A673 (cell line): ENCODE measurements at places on chromosomes 16 and 17.

DNA sequence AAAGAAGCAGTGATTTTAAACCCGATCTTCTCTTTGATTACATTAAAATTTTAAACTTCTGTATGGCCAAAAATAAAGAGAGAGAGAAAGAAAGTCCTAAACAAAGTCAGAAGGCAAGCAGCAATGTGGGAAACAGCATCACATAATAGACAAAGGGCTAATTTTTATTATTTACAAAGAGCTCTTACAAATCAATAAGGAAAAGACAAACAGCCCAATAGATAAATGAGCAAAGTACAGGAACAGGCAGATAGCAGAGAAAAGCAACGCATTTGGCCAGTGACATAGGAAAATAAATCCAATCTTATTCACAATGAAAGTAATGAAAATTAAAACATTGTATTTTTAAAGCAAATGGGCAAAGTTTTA, 93.1 kb downstream of the SALL1 start:
- DNase-seq: no peak

DNA sequence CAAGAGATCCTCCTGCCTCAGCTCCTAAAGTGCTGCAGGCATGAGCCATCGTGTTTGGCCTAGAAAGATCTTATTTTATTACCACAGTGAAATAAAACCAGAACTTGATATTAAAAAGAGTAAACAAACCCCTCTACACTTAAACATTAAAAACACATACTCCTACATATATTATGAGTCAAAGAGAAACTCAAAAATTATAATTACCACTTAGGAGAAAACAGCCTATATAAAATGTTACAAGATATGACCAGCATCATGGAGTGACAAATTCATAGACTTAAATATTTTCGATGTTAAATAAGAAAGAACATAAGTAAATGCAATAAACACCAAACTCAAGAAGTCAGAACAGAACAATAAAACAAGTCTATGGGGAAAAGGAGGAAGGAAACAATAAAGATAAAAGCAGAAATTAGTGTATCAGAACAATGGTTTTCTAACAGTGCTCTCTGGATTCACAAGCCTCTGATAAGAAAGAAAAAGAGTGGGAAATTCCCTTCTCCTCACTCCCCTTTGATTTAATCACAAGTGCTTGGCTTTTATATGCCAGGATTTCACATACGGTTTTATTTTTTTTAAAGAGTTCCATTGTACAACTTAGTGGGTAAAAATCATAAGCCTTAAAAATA, 23.0 kb downstream of the SKAP1 start:
- peak; percentile 84 for DNase-seq

- DNase-seq: no peak
These were observed 12.2 kb downstream of the CD300LD start for GRCh38 chr17:74579900-74580299.

DNA sequence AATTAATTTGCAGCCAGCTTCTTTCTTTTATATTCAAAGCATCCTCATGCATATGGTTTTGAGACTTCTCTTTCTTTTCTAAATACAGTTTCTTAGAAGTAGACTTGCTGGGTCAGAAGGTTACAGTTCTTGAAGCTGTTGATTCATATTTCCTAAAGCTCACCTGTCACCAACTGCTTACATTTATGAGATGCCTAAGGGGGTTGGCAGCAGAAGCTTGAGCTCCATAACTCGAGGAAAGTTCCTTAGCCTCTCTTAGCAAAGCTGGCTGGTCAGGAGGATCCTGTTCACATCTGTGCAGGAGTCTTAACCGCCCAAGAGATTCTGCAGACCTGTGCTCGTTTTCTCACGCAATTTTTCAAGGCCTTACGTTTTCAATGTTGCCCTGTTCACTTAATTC, 218.8 kb downstream of the SNX29 start:
- DNase-seq: no peak

DNA sequence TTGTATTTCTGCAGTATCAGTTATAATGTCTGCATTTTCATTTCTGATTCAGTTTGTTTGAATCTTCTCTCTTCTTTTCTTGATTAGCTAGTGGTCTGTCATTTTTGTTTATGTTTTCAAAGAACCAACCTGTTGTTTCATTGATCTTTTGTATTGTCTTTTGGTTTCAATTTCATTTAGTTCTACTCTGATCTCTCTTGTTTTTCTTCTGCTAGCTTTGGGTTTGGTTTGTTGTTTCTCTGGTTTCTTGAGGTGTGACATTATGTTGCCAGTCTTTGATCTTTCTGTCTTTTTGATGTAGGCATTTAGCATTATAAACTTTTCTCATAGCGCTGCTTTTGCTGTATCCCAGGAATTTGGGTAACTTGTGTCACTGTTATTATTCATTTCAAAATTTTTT, 107.2 kb downstream of the PHKB start:
- no peak for DNase-seq

DNA sequence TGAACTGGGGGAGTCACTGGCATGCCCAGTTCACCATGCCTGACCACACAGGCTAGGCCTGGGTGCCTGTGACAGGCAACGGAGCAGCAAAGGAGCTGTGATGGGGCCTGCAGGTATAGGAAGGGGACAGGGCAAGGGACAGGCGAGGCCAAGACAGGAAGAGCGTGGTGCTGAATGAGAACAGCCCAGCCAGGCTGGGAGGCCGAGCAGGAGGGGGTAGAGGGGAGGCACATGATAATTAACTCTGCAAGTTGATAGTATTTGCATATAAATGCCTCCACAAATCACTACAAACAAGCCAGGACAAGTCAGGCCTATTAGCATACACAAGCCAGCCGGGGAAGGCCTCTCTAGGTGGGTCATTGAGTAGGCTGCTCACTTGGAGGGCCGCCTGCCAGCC, 7.8 kb downstream of the ZFHX3 start:
- peak; percentile 51 for DNase-seq

GRCh38 chr17:37752482-37752881, 7.6 kb upstream of the HNF1B start:
- no peak for DNase-seq

DNA sequence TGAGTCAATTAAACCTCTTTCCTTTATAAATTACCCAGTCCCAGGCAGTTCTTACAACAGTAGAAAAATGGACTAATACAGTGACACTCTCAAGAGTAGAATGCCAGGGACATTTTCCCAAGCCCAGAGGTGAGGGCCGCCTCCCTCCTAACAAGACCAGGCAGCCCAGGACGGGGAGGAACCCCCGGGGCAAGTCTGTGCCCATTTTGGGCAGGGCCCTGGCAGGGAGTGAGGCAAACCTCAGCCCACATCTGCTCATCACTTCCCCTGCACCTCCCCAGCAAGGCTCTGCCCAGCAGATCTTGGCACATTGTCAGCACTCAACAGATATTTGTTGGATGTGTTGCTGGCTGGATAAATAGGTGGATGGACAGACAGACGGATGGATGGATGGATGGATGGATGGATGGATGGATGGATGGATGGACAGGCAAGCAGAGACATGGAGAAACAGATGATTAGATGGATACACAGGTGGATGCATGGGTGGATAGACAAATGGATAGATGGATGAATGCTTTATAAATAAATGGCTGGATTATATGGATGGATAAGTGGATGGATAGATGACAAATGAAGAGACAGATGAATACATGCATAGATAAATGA, 271.3 kb downstream of the PARN start:
- DNase-seq: no peak

DNA sequence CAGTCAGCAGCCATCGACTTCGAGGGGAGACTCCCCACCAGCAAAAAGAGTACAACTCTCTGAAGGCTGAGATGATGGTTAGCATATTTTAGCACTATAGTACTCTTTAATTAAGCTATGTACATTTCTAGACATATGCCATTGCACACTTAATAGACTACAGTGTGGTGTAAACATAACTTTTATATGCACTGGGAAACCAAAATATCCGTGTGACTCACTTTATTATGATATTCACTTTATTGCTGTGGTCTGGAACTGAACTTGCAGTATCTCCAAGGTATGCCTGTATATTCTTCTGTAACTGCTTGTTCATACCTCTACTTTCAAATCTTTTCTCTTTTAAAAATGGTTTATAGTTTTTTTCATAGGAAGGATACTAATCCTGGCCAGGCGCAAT, 11.0 kb upstream of the NXPH3 start:
- no peak for DNase-seq

DNA sequence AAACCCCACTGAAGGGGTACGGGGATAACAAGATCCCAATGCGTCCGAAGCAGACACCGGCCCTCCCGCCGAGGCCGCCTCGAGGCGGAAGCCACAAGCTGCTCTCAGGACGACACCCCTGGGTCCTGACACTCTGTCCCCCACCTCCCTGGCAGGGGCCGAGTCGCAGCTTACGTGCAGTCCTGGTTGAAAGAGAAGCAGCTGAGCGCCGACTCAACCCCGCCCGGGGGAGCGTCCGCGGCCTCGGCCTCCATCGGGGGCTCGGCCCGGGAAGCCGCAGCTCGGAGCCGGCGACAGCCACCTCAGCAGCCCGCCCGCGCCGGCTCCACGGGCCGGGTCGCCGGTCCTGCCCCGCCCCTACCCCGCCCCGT, at the start of gene WIPI1:
Gene WIPI1, minus strand, starts transcription at position 329 of the 371 bp plus-strand sequence. Its CDS starts 75 bp downstream, at position 254.
- DNase-seq: peak; percentile 28

DNA sequence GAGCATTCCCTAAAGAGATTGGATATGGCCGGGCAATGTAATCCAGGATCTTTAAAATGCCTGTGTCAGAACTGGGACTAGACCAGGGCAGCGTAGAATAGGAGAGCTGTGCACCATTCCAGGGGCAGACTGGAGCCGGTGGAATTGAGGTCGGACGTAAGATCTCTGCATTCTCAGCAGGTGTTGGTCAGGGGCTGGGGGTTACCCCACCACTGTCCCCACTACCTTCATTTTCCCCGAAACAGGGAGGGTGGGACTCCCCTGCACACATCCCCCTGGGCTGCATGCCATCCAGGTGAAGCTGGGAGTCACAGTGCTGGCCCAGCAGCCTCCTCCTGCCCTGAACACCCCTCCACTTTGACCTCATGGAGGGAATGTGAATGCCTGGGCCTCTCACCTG, 17.8 kb downstream of the OSBPL7 start:
- DNase-seq: no peak

DNA sequence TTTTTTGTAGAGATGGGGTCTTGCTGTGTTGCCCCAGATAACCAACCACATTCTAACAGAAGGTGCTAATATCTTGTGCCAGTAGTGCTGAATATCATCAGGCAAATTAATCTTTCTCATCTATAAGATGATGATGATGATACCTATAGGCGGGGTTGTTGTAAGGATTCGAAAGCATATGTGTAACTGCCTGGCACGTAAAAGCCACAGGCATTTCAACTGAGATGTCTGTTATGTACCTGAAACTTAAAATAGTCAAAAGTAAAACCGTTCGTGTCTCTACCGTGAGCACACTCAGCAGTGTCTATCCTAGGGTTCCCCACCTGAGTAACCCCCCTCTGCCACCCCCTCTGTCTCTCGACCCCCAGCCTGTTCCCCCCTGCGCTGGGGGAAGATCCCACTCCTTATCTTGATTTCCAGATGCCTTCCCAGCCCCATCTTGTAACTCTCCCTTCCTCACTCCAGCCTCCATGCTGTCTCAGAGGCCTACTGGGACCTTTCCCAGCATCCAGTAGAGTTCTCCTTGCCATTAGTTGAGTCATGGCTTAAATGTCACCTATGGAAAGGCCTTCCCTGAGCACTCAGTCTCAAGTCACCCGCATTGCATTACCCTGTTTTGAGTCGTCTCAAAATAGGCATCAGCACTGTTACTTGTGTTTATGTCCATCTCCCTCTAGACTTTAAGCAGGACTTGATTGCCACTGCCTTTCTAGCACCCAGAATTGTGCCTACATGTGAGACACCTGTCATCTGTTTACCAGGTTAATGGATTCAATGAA, 34.1 kb downstream of the CDRT15 start:
- DNase-seq: no peak

DNA sequence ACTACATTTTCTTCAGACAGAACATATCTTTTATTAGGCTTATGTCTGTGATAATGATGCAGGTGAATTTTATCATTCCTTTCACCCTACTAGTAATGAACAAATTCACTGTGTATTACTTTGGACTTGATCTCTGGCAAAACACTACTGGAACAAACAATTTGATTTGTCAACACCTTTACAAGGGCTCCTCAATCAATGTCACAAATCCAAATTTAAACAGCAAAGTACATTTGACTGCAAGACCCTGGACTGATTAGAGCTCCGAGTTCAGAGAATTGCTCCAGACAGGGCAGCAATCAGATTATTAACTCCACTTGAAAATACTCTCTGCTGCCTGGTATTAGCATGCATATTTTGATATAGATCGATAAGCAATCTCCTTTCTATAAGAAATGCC, 547.6 kb upstream of the SALL1 start:
- no peak for DNase-seq

DNA sequence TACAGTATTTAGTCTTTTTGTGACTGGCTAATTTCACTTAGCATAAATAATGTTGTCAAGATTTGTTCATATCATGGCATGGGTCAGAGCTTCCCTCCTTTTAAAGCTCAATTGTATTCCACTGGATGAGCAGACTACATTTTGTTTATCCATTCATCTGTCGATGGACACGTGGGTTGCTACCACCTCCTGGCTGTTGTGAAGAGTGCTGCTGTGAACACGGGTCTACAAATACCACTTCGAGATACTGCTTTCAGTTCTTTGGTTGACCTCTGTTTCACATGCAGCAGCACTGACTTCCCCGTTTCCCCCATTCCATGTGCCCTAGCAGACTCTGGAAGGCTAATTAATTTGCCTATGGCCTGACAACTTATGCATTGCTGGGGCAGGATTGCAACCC, 285.4 kb downstream of the SHISA9 start:
- DNase-seq: no peak

DNA sequence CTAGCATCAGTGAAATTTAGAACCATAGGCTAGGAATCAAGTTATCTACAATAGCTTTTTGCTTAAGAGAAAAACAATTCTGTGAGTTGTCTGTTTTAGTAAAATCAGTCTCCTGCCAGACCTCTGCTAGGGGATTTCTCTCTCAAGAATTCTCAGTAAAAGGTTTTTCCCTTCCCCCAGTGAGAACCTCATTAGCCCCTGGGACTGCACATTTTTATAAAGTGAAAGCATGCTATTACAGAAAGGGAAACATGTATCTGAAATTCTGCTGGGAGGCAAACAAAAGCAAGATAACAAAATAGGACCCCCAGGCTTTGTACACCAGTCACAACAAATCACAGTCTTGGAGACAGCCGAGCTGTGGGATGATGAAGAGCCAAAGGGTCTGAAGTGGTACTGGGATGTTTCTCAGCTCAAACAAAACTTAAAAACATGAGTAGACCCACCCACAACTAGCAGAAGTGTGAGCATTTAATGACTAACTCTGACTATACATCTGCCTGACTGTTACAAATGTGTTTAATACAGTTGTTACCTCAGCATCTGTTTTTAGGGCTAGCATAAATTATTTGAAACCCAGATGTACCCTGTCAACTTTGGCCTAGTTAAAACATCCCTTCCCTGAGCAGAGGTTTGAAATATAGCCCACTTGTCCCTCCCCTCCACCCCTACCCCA, 20.0 kb upstream of the GLG1 start:
- DNase-seq: no peak

- no peak for DNase-seq
These were observed 25.0 kb upstream of the C1QTNF8 start for GRCh38 chr16:1121009-1121408.

- no peak for DNase-seq
These were observed 3.6 kb downstream of the ZNF646 start for GRCh38 chr16:31077592-31078396.

GRCh38 chr17:82830249-82830661, 9.6 kb downstream of the ZNF750 start:
- DNase-seq: peak; percentile 90
